ENCODE measurements at places on chromosomes 2 and 18.
A peak's percentile ranks its signal among the peaks of the same experiment; 100 is the strongest.

DNA sequence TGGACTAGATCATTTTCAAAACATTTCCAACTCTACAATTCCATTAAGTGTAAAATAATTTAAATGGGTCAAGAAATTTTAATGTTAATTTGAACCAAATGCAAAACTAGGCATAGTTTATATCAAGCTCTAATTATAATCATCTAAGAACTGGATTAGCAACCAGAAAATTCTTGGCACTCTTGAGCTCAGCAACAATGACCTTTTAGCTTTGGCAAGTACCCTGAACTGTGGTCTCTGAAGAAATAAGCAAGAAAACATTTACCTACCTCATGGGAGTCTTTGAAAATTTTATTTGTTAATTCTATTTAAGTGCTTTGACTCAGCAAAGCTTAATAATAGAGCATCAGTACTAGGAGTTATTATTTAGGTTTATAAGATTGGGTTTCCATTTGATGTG is 313.2 kb downstream of the SATB2 start:
- DNase-seq = no peak

GRCh38 chr2:207477896-207478295 is 51.9 kb upstream of the CREB1 start:
- DNase-seq = no peak

DNA sequence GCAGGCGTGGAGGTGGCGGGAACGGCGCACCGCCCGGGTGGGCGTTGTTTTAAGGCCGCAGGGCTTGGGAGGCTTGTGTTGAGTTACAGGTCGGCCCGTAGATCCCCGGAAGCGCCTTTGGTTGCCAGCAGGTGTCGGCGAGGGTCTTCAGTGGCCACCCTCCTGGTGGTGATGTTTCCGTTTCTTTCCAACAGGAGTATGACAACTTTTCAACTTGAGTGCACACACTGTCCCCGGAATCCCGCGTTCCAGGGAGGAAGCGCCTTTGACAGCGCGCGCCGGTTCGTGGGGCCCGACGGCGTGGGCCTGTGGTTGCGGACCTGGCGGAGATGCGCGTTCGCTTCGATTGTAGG is 1.0 kb upstream of the HDAC4 start:
- DNase-seq = no peak

GRCh38 chr2:11692966-11693521 is 23.0 kb upstream of the NTSR2 start:
- DNase-seq = peak; percentile 34

DNA sequence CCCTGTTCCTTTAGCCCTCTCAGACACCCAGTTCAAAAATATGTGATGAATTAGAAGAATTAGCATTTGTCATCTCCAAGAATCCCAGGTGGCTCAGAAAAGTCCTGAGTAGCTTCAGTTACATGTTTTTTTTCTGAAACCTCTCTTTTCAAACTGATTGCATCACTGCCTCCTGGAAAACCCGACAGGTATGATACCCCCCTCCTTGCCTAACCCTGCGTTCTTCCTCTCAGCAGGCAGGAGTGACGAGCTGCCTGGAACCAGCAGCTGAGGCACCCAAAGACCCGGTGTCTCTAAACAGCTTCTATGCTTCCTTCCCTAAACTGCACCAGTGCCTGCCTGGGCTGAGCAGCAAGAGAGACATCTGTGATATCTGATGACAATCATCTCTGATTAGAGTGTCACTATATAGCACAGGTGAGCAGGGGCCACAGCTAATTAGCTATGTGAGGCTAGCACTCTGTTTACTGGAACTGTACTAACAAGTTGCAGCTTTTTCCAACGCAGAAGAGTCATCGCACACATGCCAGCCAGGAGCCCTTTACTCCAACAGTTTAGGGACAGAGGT is 376.4 kb upstream of the ATP5MC3 start:
- no peak for DNase-seq

DNA sequence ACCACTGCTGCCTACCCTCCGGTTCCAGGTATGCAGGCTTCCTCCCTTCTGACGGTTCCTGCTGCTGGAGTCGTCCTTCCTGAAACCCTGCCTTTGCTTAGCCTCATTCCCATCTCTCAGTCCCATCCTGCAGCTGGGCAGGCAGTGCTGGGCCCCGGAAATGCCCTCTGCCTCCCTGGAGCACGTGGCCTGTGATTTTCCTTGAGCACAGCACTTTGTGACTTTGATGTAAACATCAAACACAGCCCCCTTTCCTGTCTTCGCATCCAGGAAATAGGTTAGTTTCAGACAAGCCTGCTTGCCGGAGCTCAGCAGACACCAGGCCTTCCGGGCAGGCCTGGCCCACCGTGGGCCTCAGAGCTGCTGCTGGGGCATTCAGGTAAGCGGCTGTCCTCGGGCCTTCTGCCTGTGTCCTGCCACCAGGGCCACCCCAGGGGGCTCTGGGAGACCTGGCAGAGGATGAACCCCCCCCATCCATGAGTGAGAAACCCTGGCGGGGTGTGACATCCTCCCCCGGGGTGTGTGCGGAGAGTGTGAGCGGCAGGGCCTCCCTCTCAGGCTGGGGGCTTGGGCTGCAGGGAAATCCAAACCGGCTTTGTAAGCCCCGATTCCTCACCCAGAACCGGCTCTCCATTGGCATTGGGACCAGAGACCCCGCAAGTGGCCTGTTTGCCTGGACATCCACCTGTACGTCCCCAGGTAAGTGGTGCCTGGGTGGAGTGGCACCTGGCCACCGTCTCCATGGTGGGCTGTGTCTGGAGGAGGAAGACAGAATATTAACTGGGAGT is at the start of gene ZAP70:
ZAP70 (plus strand) TSS at position 281 of the 788 bp plus-strand sequence. CDS start 10,461 bp downstream, outside the sequence.
- peak; percentile 68 for DNase-seq

GRCh38 chr2:49259926-49260325 is 105.6 kb upstream of the FSHR start:
- no peak for DNase-seq

GRCh38 chr18:50747849-50748242 is 72.0 kb downstream of the MRO start:
- no peak for DNase-seq

GRCh38 chr18:4433717-4434116 is 21.4 kb downstream of the DLGAP1 start:
- DNase-seq = no peak

DNA sequence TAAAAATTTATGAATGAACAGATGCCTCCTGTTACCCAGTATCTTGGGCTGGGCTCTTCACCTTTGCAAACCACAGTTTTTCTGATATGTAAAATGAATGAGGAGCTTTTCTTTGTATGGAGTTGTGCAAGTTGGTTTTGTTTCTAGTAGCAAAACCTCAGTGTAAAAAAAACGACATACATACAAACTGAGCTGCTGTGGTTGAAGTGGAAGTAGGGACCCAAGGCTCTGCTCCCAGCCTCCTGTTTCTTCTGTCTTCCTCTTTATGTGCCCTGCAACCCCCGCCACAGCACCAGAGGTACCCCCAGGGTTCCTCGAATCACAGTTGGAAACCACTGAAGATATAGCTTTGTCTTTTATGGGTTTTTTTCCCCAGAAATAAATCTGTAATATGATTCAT is 118.1 kb downstream of the MYO1B start:
- no peak for DNase-seq

DNA sequence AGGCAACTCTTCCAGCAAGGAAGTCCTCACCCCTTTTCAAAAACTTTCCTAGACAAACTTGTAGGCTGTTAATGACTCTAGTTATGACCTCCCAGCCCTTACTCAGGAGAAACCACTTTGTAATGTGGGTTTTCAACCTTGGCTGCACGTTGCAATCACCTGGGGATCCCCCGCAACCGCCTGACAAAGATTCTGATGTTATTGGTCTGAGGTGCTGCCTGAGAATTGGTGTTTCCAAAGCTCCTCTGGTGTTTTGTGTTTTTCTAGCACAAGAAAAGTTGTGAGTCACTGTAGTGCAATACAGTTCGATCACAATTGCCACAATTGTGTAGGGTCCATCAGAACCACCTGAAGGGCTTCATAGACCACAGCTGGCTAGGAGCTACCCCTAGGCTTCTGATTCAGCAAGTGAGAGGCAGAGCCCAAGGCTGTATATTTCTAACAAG is 121.6 kb downstream of the SP100 start:
- DNase-seq = peak; percentile 17

- no peak for DNase-seq
Observed at GRCh38 chr2:72921088-72921851, 4.0 kb downstream of the EMX1 start.

All from NK-92 treated with Interleukin-12 subunit alpha and Interleukin-12 subunit beta, amount 100 ng/mL, for 24 hours (cell line).